ENCODE measurements at places on chromosomes 5 and 9. TPM values are rescaled to one million over a fixed set of nuclear protein-coding genes. Genes with fewer than 3 reads are reported as not detected.

Gene CHSY3
- polyA plus RNA-seq = 0.24 TPM

Gene CARTPT
- not detected for polyA plus RNA-seq

Gene TAL2
- polyA plus RNA-seq = 0.82 TPM

Gene IL4
- polyA plus RNA-seq = not detected

Gene NEURL1B
- 5.4 TPM for polyA plus RNA-seq

Gene C9orf152
- not detected for polyA plus RNA-seq

Gene PCDHB7
- polyA plus RNA-seq = 0.17 TPM

Gene SPAG8
- 0.44 TPM for polyA plus RNA-seq

Gene STC2
- polyA plus RNA-seq = 52.2 TPM

Gene LCN6
- not detected for polyA plus RNA-seq

Gene ELOVL7
- polyA plus RNA-seq = 3.1 TPM

Gene ALDH1A1
- 0.39 TPM for polyA plus RNA-seq

Gene SARDH
- 13.1 TPM for polyA plus RNA-seq

Gene LARP1
- 106 TPM for polyA plus RNA-seq

Gene AK6
- polyA plus RNA-seq = 10.2 TPM

Gene KCTD16
- polyA plus RNA-seq = 0.05 TPM

Gene PCDHA11
- 6.5 TPM for polyA plus RNA-seq

Gene SLC30A5
- 31.0 TPM for polyA plus RNA-seq

Gene PCDHGA6
- 2.0 TPM for polyA plus RNA-seq

Gene FAM221B
- 0.03 TPM for polyA plus RNA-seq

Gene ANKRD31
- polyA plus RNA-seq = 0.02 TPM

Gene LRRC8A
- 111 TPM for polyA plus RNA-seq
